ENCODE measurements at places on chromosomes 16 and 17.

DNA sequence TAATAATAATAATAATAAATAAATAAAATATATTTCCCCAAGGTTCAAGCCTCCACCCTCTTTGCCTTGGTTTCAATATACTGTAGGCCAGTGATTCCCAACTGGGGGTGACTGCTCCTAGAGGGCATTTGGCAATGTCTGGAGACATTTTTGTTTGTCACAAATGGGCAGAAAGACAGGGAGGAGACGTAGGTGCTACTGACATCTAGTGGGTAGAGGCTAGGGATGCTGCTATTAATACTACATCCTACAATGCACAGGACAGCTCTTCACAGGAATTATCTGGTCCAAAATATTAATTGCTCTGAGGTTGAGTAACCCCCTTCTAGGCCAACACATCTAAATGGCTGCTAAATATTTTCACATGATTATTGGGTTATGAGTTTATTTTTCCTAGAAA is 12.8 kb upstream of the PRR14 start:
- DNase-seq, result no peak

- DNase-seq, result peak; percentile 25
Measured at GRCh38 chr16:77212741-77213541, 13.7 kb downstream of the SYCE1L start.

DNA sequence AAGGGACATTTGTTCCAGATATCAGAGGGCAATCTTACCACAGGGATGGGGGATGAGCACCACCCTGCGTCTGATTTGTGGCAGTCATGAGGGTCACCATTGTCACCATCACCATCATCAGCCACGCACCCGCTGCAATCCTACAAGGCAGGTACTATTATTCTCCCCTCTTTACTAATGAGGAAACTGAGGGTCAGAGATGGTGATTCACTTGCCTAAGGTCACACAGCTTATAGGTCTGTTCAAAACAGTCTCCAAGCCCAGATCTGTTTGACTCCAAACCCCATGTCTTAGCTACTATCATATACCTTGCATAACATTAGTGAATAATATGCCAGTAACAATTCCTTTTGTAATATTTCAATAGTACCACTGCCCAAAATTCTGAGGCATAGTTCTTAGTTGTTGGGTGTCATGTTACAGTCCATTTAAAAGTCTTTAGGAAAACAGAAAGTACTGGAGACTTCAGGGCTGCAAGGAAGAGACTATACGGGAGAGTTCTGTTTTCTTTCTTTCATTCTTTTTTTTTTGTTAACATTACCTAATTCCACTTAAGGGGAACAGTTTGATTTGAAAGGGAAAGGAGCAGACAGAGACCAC is 166.4 kb downstream of the C16orf95 start:
- DNase-seq, result no peak

DNA sequence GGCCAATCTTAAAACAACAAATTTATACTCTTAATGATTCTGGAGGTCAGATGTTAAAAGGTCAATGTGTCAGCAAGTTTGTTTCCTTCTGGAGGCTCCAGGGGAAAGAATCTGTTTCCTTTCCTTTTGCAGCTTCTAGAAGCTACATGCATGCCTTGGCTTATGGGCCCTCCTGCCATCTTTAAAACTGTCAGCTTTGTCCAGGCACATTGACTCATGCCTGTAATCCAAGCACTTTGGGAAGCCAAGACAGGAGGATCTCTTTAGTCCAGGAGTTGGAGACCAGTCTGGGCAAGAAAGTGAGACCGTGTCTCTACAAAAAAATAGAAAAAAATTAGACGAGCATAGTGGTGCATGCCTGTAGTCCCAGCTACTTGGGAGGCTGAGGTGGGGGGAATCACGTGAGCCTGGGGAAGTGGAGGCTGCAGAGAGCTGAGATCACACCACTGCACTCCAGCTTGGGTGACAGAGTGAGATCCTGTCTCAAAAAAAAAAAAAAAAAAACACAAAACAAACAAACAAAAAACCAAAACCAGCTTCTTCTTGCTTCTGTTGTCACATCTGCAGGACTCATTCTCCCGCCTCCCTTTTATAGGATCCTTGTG is 58.3 kb downstream of the NOS2 start:
- no peak for DNase-seq

GRCh38 chr16:75239542-75240122 is 11.8 kb downstream of the BCAR1 start:
- DNase-seq, result no peak

GRCh38 chr16:30619638-30620037 is 9.4 kb upstream of the ZNF689 start:
- no peak for DNase-seq

GRCh38 chr17:45088741-45089140 is 27.6 kb downstream of the NMT1 start:
- no peak for DNase-seq

- DNase-seq, result no peak
Measured at GRCh38 chr17:75367312-75367711, 38.2 kb downstream of the GRB2 start.

- no peak for DNase-seq
Measured at GRCh38 chr16:2238150-2238837, 2.0 kb downstream of the DNASE1L2 start.

GRCh38 chr16:27720731-27721530 is 171.0 kb downstream of the KATNIP start:
- DNase-seq, result no peak

- no peak for DNase-seq
Measured at GRCh38 chr16:46826631-46827030, 4.3 kb downstream of the C16orf87 start.

GRCh38 chr16:1042049-1042744 is 30.4 kb upstream of the SSTR5 start:
- DNase-seq, result no peak

- no peak for DNase-seq
Measured at GRCh38 chr16:81711657-81712319, 67.3 kb upstream of the PLCG2 start.

GRCh38 chr17:63692195-63692816 is 7.6 kb downstream of the LIMD2 start:
- no peak for DNase-seq

- DNase-seq, result no peak
Measured at GRCh38 chr16:51896013-51896412, 650.9 kb downstream of the TOX3 start.

- no peak for DNase-seq
Measured at GRCh38 chr16:9655051-9655450, 527.2 kb downstream of the GRIN2A start.

GRCh38 chr16:22183901-22184614 is 21.8 kb downstream of the SDR42E2 start:
- no peak for DNase-seq

DNA sequence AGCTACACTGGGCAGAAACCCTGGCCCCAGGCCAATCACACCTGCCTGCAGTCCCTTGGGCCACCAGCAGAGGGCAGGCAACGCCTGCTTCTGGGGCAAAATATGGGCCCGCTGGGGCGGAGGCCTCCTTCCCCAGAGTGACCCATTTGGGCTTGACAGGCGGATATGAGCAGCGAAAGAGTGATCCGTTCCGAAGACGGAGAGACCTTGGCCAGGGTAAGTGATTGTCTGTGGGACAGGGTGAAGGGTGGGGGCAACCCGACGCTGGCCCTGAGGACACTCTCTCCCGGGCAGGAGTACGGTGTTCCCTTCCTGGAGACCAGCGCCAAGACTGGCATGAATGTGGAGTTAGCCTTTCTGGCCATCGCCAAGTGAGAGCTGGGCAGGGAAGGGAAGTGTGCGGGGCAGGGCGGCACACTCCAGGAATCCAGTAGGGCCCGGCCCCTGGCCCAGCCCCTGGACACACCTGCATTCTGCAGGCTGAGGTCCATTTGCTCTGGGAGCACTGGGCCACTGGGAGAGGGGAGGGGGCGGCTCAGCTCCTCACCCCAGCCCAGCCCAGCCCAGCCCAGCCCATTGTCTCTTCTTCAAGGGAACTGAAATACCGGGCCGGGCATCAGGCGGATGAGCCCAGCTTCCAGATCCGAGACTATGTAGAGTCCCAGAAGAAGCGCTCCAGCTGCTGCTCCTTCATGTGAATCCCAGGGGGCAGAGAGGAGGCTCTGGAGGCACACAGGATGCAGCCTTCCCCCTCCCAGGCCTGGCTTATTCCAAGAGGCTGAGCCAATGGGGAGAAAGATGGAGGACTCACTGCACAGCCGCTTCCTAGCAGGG is 3.5 kb upstream of the NHERF1 start:
- DNase-seq, result peak; percentile 65

DNA sequence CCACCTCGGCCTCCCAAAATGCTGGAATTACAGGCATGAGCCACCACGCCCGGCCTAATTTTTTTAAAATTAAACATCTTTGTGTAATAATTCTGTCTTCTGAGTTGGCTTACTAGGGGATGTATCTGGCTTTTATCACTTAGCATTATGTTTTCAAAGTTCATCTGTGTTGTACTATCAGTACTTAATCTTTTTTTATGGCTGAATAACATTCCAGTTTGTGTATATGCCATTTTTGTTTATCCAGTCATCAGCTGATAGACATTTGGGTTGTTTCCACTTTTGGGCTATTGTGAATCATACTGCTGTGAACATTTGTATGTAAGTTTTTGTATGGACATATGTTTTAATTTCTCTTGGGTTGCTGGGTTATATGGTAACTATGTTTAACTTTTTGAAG is 69.0 kb downstream of the CHD9 start:
- no peak for DNase-seq

GRCh38 chr17:50570528-50570927 is 10.0 kb downstream of the CACNA1G start:
- DNase-seq, result no peak

GRCh38 chr16:26710450-26710849 is 356.3 kb upstream of the C16orf82 start:
- no peak for DNase-seq

GRCh38 chr16:8912793-8913192 is 30.6 kb downstream of the LITAFD start:
- DNase-seq, result no peak

DNA sequence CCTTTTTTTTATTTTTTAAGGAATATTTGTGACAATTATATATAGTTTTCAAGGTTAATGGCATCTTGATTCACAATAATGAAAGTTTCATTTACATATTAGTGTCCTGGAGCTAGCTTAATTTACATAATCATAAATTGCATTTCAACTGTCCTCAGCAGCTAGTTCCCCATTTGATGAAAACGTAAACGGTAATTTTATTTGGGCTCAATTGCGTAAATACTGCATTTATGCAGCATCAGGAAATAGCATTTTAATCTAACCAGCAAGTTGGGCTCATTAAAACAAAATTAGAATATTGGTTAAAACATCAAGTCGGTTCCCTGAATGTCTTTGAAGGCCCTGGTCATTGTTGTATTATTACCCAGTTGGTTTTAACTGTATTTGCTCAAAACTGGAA is 136.8 kb upstream of the CDH5 start:
- no peak for DNase-seq

- DNase-seq, result no peak
Measured at GRCh38 chr17:73042809-73043685, 49.4 kb downstream of the SLC39A11 start.

GRCh38 chr16:81483970-81484595 is 39.5 kb downstream of the CMIP start:
- no peak for DNase-seq

GRCh38 chr17:27155866-27156265 is 138.0 kb upstream of the WSB1 start:
- DNase-seq, result no peak

GRCh38 chr16:89167425-89167941 is 4.1 kb upstream of the CDH15 start:
- peak; percentile 49 for DNase-seq

GRCh38 chr17:82449131-82449882 is 1.2 kb downstream of the CYBC1 start:
- no peak for DNase-seq

- peak; percentile 2 for DNase-seq
Measured at GRCh38 chr16:49857423-49858181, 1.7 kb upstream of the ZNF423 start.

Data from NCI-H2081 (cell line).